ENCODE measurements at places on chromosomes 1 and 21. TPM values are rescaled to one million over a fixed set of nuclear protein-coding genes. Genes with fewer than 3 reads are reported as not detected.

Gene IGSF21
- 12.5 TPM for total RNA-seq

GRCh38 chr1:102529446-102529845 is 532.7 kb upstream of the OLFM3 start:
- no peaks in the 10 kb centered on the region for H3K36me3 ChIP-seq
- no peak for DNase-seq
- H3K27me3 ChIP-seq = no peaks in the 10 kb centered on the region
- no peaks in the 10 kb centered on the region for H3K4me1 ChIP-seq
- no peak overlapping the region for H3K4me3 ChIP-seq

DNA sequence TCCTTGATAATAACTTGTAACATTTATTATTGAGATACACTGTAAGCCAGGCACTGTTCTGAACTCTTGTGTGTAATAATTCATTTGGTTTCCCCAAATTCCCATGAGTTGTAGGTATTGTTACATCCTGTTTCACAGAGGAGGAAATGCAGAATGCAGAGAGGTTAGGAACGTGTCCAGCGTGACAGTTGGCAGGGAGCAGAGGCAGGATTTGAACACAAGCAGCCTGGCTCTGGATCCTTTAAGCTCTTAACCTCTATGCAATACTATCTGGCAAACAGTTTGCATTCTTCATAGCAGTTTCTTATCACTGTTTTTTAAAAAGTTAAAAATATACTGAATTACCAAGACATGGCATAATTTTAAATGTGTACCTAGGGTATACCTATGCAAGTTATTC is 30.5 kb downstream of the EEIG2 start:
- DNase-seq = no peak
- H3K4me3 ChIP-seq = no peak overlapping the region
- peaks cover 24% of the 10 kb centered on the region for H3K4me1 ChIP-seq
- H3K36me3 ChIP-seq = no peaks in the 10 kb centered on the region
- H3K27ac ChIP-seq = peak overlapping the region; percentile 61
- H3K27me3 ChIP-seq = no peaks in the 10 kb centered on the region

- no peak overlapping the region for H3K4me3 ChIP-seq
- DNase-seq = no peak
- H3K27ac ChIP-seq = no peak overlapping the region
- no peaks in the 10 kb centered on the region for H3K4me1 ChIP-seq
- no peaks in the 10 kb centered on the region for H3K36me3 ChIP-seq
These were observed 17.1 kb downstream of the CCN1 start for GRCh38 chr1:85597709-85598108.

Gene ZSWIM5
- 3.6 TPM for total RNA-seq

All from spleen (tissue), 13 donors.